Stimulated activated CD8-positive, alpha-beta memory T cell treated with anti-CD3 and anti-CD28 coated beads, Interleukin-4, amount 100 ng/mL, for 1 hour (primary cell): ENCODE measurements at places on chromosomes 4 and X.

GRCh38 chr4:53703267-53703655, 112.0 kb upstream of the LNX1 start:
- DNase-seq = no peak

GRCh38 chr4:123452616-123453015, 56.0 kb downstream of the SPRY1 start:
- DNase-seq = no peak

DNA sequence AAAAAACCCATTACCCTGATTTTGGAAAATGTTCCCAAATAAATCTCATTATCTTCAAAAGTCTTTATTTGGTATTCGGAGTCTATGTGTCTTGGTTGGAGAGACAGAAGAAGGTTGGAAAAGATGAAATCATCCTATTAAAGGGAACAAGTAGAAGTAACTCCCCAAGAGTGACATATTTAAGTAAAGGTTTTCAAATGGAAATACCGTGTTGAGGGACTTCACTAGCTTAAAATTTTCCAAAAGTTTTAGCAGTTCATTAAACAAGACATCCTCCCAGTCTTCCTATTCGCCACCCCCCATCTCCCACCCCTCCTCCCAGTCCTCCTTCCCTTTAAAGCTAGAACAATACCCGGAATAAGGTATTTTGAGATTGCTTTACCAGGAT, 62.7 kb upstream of the CCDC160 start:
- DNase-seq = no peak

GRCh38 chr4:146442801-146443200, 78.9 kb downstream of the SLC10A7 start:
- DNase-seq = no peak

DNA sequence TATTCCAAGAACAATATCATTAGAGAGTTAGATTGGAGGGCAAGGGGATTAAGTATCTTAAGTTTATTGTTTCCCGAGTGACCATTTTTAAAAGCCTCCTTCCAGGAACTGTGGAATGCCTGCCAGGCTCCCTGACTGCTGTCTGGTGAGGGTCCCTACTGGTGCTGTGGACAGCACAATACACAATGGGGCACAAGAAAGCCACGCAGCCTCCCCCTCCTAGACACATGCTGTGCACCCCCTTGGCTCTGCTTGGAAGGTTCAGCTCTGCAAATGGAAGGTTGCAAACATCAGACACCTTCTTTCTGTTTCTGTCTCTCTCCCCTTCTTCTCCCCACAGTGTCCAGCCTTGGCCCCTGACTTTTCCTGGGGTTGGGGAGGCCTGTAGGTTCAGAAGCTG, 153.2 kb downstream of the SHROOM3 start:
- no peak for DNase-seq

GRCh38 chr4:52950226-52950625, 88.1 kb downstream of the RASL11B start:
- no peak for DNase-seq

GRCh38 chr4:8297141-8297601, 27.6 kb downstream of the HTRA3 start:
- DNase-seq = no peak

GRCh38 chrX:67555578-67556203, 11.9 kb downstream of the AR start:
- DNase-seq = no peak

DNA sequence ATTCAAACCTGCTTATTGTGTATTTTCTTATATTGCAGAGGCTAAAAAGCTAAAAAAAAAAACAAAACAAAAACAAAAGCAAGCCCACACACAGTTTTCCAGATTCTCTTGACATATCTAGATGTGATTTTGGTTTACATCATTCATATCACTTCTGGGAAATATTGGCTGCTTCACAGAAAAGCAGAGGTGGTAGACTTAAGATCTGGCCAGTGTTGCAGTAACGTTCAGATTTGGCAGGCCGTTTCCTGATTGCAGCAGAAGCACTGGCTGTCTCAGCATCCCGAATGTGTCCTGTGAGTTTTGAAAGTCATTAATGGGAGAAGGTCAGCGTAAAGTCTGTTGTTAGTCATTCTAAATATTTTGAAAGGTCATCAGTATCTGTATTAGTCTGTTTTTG, 2062.0 kb downstream of the ARAP2 start:
- no peak for DNase-seq

DNA sequence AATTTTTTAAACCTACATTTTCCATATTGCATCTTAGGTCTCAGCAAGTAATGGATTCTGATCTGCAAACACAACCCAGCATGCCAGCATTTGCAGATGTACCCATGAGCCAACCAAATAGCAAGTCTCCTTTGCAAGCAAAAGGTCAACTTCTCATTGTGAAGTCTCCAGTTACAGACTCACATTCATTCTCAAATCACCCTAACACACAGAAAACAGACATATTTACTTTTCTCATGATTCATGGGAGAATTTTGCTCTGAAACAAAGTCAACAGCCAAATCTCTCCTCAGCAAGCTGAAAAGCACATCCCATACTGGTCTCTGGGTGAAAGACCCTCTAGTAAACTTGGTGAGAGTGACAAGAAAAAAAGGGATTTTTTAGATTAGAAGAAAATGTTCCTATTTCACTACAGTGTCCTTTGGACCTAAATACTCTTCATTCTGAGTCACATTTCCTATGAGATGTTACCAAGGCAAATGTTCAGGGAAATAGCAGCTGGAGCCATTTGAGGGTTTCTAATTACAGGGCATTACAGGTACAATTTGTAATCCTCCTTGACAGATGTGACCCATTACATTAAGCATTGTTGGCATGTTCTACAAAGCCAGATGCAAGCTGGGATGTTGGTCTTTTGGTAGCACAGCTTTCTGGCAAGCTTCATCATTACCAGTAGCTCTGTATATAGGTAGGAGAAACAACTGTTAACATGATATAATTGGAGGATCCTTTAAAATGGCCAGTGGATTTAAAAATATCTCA, 383.3 kb downstream of the SMARCA1 start:
- DNase-seq = no peak
